ENCODE measurements at places on chromosomes 3 and 15.

- peak; percentile 21 for DNase-seq
Observed at GRCh38 chr3:150699068-150699639, 4.6 kb downstream of the ERICH6 start.

DNA sequence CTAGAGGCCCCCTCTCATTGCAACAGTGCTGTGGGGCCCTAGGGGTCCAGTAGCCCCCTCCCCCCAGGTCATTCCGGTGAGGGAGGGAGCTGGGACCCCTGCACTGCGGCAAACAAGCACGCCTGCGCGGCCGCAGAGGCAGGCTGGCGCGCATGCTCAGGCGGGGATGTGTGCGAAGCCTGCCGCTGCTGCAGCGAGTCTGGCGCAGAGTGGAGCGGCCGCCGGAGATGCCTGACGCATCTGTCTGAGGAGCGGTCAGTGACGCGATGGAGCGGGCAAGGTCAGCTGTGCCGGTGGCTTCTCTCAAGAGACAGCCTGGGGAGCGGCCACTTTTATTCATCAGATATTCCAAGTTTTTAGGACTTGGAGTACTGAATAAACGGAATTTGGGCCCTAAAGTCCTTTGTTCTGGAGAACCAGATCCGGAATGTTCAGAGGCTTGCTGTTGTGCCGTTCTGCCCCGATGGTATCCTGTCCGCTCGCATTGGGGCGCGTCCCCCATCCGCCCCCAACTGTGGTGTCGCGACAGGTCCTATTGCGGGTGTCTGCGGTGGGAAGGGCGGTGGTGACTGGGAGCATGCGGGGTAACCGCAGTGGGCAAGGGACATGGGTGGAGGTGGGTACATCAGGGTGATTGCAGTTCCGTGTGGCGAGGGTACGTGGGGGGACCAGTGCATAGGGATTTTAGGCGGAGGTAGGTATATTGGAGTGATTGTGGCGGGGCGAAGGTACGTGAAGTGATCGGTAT is at the start of the genes SNRPN and SNURF:
Gene SNRPN, plus strand, starts transcription at position 205 of the 748 bp plus-strand sequence. CDS start 19,467 bp downstream, outside the sequence.
Gene SNURF, plus strand, starts transcription at position 205 of the 748 bp plus-strand sequence. Its CDS starts 62 bp downstream, at position 267.
- DNase-seq = peak; percentile 80

- DNase-seq = no peak
Observed at GRCh38 chr15:40059821-40060220, 20.8 kb upstream of the SRP14 start.

DNA sequence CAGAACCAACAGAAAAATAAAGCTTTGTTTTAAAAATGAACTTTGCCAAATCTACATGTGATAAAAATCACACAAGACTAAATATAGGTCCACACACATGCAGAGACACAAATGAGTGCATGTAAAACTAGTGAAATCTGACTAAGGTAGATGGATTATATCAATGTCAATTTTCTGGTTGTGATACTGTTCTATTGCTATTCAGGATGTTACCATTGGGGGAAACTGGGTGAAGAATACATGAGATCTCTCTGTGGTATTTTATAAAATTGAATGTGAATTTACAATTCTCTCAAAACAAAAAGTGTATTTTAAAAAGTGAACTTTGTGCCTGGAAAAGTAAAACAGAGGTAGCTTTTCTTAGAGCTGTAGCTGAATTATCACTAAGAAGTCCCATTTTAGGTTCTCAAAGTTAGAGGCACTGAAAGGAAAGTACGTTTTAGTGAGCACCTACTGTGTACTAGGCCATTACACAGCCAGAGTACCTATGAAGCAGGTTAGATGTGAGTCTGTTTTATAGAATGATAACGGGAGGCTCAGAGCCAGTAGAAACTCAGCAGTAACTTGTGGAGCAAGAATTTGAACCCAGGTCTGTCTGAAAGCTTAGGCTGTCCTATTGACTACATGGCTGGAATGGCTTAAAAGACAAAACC is 8.2 kb downstream of the GRAMD2A start:
- no peak for DNase-seq

DNA sequence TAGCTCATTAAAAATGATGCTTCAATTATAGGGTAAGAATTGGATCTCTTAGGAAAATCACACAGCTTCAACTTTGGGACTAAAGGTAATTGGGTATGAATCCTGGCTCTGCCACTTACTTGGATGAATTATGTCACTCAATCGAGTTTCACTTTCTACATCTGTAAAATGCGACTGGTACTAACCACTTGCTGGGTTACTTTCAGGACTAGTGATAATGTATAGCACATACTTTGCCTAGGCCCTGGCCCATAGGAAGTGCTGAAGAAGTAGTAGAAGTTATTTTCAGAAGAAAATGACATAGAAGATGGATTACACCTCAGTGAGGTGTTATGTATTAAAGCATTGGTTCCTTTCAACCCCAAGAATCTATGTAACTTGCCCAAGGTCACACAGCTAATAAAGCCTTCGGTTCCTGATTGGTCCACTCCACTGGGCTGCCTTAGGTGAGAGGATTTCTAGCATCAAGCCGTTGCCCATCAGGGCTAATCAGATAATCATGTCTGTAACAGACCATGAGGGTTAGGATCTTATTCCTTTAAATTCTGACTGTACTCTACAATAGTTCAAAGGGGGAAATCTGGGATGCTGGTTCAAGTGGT is 29.4 kb upstream of the AP4E1 start:
- DNase-seq = no peak

GRCh38 chr3:41431386-41431785 is 232.1 kb downstream of the CTNNB1 start:
- DNase-seq = no peak

GRCh38 chr15:33494306-33494705 is 183.5 kb downstream of the RYR3 start:
- no peak for DNase-seq

- peak; percentile 17 for DNase-seq
Observed at GRCh38 chr3:10703875-10704274, 112.2 kb upstream of the SLC6A11 start.

GRCh38 chr15:88630798-88631463 is 7.9 kb upstream of the ISG20 start:
- no peak for DNase-seq

GRCh38 chr3:171972871-171973348 is 66.5 kb upstream of the FNDC3B start:
- DNase-seq = no peak

DNA sequence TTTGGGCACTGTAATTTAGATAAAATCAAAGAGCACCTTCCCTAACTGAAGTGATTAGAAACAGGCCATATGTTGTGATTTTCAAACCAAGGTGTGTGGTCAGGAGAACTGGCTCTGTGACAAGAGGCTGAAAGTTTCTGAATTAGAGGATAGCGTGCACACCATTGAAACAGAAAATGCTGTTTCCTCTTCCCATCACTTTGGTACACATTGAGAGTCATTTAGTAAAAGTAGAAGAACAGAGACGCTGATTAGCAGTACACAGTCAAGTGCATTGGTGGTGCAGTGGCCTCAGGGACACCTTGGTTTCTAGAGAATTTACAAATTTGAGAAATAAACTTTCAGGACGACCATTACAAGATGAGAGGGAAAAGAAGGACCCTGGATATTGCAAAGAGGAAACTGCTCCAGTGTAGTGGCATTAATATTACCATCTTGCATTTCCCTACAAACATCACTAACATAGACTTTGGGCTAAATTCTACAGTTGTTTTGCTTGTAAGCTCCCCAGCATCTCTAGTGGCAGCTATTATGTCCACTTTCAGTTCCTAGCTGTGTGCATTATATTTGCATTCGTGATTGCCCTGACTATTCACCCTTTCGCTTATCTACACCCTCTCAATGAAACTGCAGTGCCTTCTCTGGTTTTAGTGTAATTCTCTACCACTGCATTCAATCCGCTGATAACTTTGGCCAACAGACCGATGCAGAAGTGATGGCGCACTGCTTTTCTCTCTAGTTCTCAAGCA is 728.1 kb upstream of the GRM7 start:
- DNase-seq = no peak

DNA sequence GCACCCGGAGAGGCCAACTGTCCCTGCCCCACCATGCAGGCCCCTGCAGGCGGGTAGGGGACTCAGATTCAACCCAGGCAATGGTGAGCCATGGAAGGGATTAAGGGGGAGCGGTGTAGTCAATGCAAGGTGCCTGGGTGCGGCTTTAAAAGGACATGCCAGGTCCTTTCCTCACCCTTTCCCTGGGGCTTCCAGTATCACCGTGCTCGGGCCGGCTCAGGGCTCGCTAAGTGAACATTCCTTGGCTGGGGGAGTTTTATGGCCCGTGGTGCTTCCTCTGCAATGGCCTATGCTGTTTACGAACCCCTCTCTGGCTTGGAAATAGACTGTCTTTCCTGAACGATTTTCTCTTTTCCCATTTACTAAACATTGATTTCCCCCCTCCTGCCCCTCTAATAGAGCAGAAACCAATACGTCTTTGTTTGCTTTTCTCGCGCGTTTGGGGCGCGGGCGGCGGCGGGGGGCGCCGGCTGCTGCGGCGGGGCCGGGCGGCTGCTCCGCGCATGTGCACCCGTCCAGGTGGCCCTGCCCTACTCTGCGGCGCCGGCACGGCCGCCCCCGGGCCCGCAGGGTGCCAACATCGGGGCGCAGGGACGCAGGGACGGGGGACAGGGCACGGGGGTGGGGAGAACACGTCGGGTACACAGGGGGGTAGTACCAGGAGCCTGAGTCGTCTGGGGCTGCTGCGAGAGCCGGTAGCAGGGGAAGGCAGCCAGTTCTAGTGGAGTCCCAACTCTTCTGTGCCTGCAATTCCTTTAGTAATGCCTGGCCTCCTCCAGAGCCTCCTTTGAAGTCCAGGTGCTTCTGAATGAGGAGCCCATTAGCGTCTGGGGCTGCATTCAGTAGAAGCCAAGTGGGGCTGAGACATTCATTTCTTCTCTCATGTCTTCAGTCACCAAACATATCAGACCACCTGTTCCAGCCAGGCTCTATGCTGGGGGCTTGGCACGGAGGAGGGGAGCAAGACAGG is 26.9 kb upstream of the CACNA2D2 start:
- no peak for DNase-seq

DNA sequence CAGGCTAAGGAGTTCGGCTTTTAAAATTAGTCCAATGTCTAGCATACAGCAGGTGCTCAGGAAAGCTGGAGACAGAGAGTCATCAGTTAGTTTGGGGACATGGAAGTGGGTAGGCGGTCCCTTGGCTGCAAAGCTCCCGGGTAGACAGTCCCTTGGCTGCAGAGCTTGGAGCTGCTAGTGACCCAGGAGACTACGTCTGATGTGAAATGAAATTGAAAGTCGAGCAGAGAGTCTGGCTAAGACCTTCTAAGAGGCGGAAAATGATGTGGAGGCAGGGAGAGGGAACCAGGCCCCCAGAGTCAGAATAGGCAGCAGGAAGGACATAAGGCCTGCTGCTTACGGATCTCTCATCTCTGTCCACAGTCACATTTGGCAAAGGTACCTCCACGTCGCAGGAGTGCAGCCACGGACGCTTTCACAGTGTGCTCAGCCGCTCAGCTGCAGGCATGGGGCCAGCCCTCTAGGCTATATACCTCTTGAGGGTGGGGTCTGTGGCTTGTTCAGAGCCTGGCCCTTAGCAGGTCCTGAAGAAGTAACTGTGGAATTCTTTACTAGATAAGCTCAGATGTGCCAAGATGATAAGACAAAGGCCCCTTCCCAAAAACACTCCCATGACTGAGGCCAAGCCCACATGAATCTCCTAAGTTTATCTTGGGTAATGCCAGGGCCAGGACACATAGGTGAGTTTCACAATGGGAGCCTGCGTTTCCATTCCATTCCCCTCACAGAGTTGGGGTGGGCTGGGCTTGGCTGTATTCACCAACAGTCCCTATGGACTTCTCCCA is 131.7 kb downstream of the XXYLT1 start:
- DNase-seq = no peak

DNA sequence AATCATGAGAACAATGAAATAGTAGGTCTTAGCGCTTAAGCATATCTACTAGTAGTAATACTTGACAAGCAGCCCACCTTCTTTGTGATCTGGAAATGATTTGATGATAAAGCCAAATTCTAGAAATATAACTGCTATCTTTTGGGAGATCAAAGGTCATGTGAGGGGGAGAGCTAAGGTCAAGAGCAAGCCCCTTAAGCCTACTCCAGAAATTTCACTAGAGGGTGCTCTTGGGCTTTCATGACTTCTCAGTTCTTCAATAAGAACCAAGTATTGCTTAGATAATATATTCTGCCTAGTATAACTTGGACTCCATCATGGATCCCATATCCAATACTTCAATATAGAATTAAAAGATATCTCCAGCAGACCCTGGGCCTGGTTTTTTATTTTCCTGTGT is 319.6 kb downstream of the ZBTB20 start:
- DNase-seq = peak; percentile 71

- peak; percentile 89 for DNase-seq
Observed at GRCh38 chr15:90931828-90932659, at the start of gene HDDC3. Gene HDDC3 (minus strand): TSS chr15:90932549. CDS start chr15:90932540, 9 bp downstream.

DNA sequence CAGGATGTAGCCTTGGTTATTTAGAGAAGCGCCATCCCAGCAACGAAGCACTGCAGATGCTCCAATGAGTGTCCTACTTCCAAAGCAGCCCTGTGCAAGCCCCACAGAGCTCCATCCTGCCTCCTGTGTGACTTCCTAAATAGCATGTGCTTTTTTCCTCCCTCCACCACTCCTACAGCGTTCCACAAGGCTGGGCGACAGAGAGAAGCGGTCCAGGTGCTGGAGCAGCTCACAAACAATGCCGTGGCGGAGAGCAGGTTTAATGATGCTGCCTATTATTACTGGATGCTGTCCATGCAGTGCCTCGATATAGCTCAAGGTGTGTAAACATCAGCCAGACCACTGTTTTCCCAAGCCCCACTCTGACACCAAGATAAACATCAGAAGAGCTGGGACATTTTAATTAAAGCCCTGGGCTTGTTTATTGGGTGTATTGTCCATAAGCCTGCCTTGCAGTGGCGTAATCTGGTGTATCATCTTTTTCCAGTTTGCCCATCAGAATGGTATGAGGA is 22.2 kb upstream of the RHO start:
- no peak for DNase-seq

DNA sequence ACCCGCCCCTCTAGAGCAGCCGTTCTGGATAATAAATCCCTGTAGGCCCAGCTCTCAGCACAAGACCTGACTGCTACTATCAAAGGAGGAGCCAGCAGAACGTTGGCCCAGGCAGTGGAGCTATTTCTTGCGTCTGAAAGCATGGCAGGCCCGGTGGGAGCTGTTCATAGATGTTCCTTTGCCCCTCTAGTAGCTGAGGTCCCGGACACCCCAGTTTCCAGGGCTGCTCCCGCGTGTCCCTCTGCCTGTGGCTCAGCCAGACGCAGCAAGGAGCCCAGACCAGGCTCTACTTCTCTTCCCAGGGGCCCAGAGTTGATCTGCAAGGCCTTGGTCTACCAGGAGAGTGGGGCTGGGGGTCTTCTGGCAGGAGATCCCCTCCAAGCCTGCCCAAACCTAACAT is 76.1 kb downstream of the FAM174B start:
- no peak for DNase-seq

GRCh38 chr3:171850960-171851659 is 8.0 kb downstream of the TMEM212 start:
- DNase-seq = no peak

- DNase-seq = no peak
Observed at GRCh38 chr15:73150831-73151230, 98.6 kb downstream of the NEO1 start.

DNA sequence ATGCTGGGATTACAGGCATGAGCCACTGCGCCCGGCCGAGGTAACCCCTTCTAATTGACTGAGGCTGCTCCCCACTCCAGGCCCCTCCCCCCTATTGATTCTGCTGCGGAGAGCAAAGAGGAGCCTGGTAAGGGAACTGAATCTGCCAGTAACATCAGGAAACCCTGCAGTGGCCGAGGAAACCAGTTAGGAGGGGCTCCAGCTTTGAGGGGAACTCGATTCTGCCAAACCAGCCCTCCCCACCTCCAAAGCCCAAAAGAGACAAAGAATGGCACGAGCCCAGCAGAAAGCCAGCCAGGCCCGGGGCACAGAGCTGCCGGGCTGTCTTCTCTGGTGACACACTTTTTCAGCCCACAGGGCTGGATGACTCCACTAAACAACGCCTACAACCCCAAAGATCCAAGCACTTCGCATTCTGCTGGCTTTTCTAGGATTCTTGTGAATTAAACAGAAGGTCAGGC is 15.0 kb upstream of the ACAD9 start:
- no peak for DNase-seq
